Type B pancreatic cell (in vitro differentiated cells): ENCODE measurements at places on chromosomes 3 and 15. TPM values are rescaled to one million over a fixed set of nuclear protein-coding genes. Genes with fewer than 3 reads are reported as not detected.

DNA sequence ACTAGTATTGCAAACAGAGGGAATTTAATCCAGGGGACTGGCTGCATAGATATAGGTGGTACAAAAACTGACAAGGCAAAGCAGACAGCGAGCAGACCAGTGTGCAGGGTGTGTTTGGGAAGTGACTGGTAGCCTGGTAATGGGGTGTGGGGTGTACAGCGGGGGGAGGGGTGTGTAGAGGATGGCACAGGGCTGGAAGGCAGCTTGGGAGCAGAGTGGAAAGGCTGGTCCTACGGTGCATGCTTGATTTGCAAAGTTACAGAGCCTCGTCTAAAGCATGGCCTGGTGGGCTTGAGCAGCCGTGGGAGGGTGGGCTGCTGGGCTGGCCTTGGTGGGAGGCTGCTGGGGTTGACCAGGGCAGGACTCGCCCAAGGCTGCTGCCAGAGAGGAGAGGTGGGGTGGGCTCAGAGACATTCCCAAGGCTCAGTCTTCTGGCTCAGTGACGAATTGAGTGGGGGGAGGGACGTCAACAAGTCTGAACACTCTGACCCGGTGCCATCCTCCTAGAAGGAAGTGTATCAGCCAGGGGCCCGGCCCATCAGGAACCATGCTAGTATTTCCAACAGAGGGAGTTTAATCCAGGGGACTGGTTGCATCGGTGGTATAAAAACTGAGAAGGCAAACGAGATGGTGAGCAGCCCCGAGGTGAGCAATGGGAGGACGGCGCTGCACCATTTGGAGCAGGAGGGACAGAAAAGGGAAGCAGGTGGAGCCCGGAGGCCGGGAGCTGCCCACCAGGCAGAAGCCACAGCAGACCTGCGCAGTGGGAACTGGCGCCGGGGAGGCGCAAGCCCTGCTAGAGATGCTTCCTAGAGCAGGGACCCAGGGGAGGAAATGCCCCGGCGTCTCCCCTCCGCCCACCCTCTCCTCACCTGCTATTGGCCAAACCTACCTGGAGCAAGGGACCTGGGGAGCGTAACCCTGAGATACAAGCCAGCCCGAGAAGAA lies 29.2 kb downstream of the CPN2 start:
- no peak for DNase-seq
- H3K4me3 ChIP-seq, result peak overlapping the region; percentile 84
- H3K27ac ChIP-seq, result no peak overlapping the region
- peaks cover 14% of the 10 kb centered on the region for H3K36me3 ChIP-seq

- H3K27me3 ChIP-seq, result peaks cover 8% of the 10 kb centered on the region
- H3K27ac ChIP-seq, result no peak overlapping the region
- H3K36me3 ChIP-seq, result no peaks in the 10 kb centered on the region
- no peaks in the 10 kb centered on the region for H3K4me1 ChIP-seq
- no peak for DNase-seq
- H3K4me3 ChIP-seq, result no peak overlapping the region
Measured at GRCh38 chr15:73956743-73957135, 30.5 kb downstream of the LOXL1 start.

Gene PDZRN3
- total RNA-seq, result 18.1 and 58.6 TPM in 2 replicates

DNA sequence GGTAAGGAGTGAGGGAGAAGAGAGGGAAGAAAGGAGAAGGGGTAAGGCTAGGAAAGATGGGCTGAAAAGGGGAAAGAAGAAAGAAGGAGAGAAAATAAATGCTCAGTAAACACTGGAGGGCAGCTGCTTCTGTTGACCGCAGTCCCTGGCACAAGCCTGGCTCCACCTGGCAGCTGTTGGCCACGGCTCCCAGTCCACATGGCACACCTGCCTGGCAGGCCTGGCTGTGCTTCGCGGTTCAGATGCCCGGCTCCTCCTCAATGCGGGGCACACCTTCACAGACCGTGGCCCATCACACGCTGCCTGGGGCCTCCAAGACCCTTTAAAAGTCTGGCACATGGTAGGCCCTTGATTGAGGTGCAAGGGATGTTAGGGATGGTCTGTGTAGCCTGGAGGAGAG lies 516.8 kb upstream of the PROK2 start:
- no peak overlapping the region for H3K27ac ChIP-seq
- H3K27me3 ChIP-seq, result peaks cover 47% of the 10 kb centered on the region
- DNase-seq, result no peak
- no peaks in the 10 kb centered on the region for H3K36me3 ChIP-seq

DNA sequence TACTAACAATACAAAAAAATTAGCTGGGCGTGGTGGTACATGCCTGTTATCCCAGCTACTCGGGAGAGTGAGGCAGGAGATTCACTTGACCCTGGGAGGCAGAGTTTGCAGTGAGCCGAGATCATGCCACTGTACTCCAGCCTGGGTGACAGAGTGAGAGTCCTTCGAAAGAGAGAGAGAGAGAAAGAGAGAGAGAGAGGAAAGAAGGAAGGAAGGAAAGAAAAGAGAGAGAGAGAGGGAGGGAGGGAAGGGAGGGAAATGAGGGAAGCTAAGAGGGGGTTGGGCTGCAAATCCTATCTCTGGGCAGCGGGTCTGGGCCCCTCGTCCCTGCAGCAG lies 59.9 kb upstream of the TFRC start:
- H3K4me3 ChIP-seq, result peak overlapping the region; percentile 55
- no peak for DNase-seq
- no peaks in the 10 kb centered on the region for H3K27me3 ChIP-seq
- H3K27ac ChIP-seq, result peak overlapping the region; percentile 79
- H3K4me1 ChIP-seq, result peaks cover 23% of the 10 kb centered on the region

DNA sequence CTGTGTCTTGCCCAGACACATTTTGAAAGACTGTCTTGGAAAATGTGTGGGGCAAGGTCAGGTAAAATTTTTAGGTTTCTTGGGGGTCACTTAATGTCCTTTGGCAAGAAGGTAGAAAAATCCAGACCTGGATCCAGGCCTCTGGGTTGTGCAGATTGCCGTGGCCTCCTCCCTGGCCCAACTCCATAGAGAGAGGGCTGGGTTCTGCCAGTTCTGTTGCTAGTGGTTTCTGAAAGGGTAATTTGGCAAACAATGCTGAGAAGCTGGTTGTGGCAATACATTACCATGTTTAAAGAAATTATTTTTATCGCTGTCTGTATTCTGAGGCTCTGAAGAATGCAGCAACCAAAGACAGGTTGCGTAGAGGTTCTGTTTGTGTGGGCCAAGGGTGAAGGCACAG lies 20.2 kb upstream of the TMEM158 start:
- H3K4me1 ChIP-seq, result peaks cover 8% of the 10 kb centered on the region
- H3K27ac ChIP-seq, result no peak overlapping the region
- no peaks in the 10 kb centered on the region for H3K36me3 ChIP-seq
- no peak for DNase-seq

- H3K36me3 ChIP-seq, result peaks cover 11% of the 10 kb centered on the region
- H3K4me1 ChIP-seq, result peaks cover 20% of the 10 kb centered on the region
- H3K4me3 ChIP-seq, result no peak overlapping the region
Measured at GRCh38 chr3:66029443-66029842, 9.3 kb downstream of the MAGI1 start.

Gene BCL2A1
- total RNA-seq, result not detected in 2 replicates

- no peak for DNase-seq
- no peaks in the 10 kb centered on the region for H3K27me3 ChIP-seq
- H3K4me3 ChIP-seq, result no peak overlapping the region
- H3K4me1 ChIP-seq, result peaks cover 11% of the 10 kb centered on the region
Measured at GRCh38 chr3:58204720-58205119, 6.1 kb downstream of the DNASE1L3 start.

DNA sequence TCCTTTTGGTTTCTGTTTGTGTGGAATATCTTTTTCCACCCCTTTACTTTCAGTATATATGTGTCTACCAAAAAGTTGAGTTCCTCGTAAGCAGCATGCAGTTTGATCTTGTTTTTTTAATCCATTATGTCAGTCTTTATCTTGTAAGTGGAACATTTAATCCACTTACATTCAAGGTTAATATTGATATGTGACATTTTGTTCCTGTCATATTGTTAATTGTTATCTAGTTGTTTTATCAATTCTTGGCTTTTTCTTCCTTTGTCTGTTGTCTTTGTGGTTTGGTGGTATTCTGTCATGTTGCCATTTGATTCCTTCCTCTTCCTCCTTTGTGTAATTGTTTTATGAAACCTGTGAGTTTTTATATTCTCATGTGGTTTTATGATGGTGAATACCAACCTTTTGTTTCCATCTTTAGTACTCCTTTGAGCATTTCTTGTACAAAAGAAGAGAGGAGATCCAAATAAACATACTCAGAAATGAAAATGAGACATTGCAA lies 43.4 kb upstream of the XCR1 start:
- no peak overlapping the region for H3K4me3 ChIP-seq
- peaks cover 13% of the 10 kb centered on the region for H3K4me1 ChIP-seq
- H3K27ac ChIP-seq, result no peak overlapping the region
- H3K27me3 ChIP-seq, result peaks cover 3% of the 10 kb centered on the region
- H3K36me3 ChIP-seq, result peaks cover 3% of the 10 kb centered on the region
- no peak for DNase-seq

GRCh38 chr3:103134023-103134724 lies 699.4 kb downstream of the ZPLD1 start:
- no peak overlapping the region for H3K4me3 ChIP-seq
- H3K36me3 ChIP-seq, result no peaks in the 10 kb centered on the region
- H3K27ac ChIP-seq, result no peak overlapping the region
- no peak for DNase-seq
- peaks cover 7% of the 10 kb centered on the region for H3K4me1 ChIP-seq

- no peaks in the 10 kb centered on the region for H3K36me3 ChIP-seq
- peaks cover 8% of the 10 kb centered on the region for H3K27me3 ChIP-seq
- no peak overlapping the region for H3K4me3 ChIP-seq
- DNase-seq, result no peak
- no peak overlapping the region for H3K27ac ChIP-seq
Measured at GRCh38 chr3:123783811-123784210, 100.3 kb downstream of the MYLK start.

DNA sequence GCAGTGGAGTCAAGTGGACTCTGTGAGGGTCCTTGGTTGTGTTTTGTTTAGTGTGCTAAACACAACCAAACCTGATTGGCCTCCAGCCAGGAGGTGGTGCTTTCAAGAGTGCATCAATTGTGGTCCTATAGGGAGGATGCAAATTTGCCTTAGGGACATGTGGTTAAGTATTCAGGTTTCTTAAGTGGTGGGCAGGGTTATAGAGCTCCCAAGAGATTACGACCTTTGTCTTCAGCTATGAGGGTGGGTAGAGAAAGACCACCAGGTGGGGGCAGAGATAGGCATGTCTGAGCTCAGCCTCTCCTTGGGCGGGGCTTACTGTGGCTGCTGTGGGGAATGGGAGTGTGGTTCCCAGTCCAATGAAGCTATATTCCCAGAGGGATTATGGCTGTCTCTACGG lies 186.6 kb downstream of the SQOR start:
- no peaks in the 10 kb centered on the region for H3K4me1 ChIP-seq
- DNase-seq, result no peak
- no peak overlapping the region for H3K4me3 ChIP-seq
- H3K27ac ChIP-seq, result no peak overlapping the region

Gene GOLGA6L7
- not detected in 2 replicates for total RNA-seq

DNA sequence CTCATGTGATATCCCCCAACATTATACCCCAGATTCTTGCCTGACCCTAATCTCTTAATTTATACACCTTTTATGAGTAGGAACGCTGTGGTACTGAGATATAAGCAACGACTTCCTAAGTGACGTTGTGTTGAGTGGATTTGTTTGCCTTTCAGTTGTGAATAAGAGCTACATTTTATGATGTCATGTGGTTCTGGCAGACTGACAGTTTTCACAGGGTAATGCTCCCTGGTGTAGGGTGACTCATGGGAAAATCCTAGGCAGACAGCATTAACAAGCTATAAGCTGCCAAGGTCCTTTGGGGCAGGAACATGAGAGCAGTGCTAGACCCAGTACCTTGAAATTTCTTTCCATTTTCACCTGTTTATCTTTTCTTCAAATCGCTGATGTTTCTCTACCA lies 11.2 kb downstream of the C3orf52 start:
- H3K4me1 ChIP-seq, result peaks cover 18% of the 10 kb centered on the region
- no peaks in the 10 kb centered on the region for H3K27me3 ChIP-seq
- H3K36me3 ChIP-seq, result peaks cover 15% of the 10 kb centered on the region
- DNase-seq, result no peak
- no peak overlapping the region for H3K4me3 ChIP-seq

Gene ROPN1
- total RNA-seq, result not detected in 2 replicates

Gene PDCD6IP
- total RNA-seq, result 168 and 225 TPM in 2 replicates

Gene TTLL13
- 0.58 TPM in 1 of 2 replicates, not detected in the other for total RNA-seq

GRCh38 chr3:85342915-85343314 lies 384.1 kb downstream of the CADM2 start:
- H3K36me3 ChIP-seq, result no peaks in the 10 kb centered on the region
- DNase-seq, result no peak
- H3K27me3 ChIP-seq, result no peaks in the 10 kb centered on the region
- H3K4me1 ChIP-seq, result no peaks in the 10 kb centered on the region

DNA sequence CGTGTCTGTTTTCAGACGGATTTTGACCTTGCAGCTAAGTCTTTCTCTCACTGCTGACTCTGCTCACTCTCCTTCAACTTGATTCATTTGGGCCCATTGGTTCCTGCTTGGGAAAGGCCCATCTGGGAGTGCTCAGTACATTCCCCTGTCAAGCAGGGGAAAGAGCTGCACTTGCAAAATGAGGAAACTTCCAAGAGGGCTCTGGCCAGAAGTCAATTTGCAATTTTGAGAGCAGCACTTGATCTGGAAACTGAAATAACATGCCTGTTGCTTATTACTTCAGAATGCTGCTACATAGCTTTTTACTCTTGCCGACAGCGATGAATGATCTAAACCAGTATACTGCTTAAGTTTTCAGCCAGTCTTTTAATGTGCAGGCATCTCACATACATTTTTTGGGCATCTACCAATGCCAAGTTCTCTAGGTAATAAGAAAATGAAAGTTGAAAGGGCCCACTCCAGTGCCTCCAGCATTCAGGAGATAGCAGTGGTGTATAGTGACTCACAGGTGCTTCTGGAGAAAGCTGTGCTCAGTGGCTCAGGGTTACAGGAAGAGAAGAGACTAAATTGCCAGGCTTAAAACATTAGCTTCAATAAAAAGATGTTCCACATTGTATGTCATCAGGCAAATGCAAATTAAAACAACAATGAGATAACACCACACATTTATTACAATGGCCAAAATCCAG lies 70.1 kb upstream of the RORA start:
- H3K27me3 ChIP-seq, result peaks cover 3% of the 10 kb centered on the region
- DNase-seq, result no peak
- H3K27ac ChIP-seq, result no peak overlapping the region

Gene PLIN1
- total RNA-seq, result 0.55 and 0.58 TPM in 2 replicates

- H3K27ac ChIP-seq, result no peak overlapping the region
- no peaks in the 10 kb centered on the region for H3K36me3 ChIP-seq
- no peak for DNase-seq
- H3K4me3 ChIP-seq, result no peak overlapping the region
- H3K27me3 ChIP-seq, result no peaks in the 10 kb centered on the region
- H3K4me1 ChIP-seq, result peaks cover 16% of the 10 kb centered on the region
Measured at GRCh38 chr3:105362021-105362665, 4.6 kb upstream of the ALCAM start.

DNA sequence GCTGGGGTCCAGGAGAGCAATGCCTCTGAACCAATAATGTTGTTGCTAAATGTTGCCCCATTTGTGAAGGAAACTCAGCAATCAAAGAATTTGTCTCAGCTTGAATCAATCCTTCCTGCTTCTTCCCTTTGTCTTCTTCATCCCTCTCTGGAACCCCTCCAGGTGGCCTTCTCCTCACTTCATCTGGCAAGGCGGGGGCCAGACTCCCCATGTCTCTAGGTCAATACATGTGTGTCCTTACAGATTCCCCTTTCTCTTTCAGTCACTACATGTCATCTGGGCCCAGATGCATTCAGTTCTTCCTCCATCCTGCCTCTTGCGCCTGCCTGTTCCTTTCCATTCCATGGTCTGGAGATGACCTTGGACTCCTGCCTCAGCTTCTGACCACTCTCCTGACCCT lies 8.0 kb upstream of the LTF start:
- peaks cover 37% of the 10 kb centered on the region for H3K27me3 ChIP-seq
- H3K36me3 ChIP-seq, result peaks cover 5% of the 10 kb centered on the region
- H3K4me3 ChIP-seq, result no peak overlapping the region
- DNase-seq, result no peak
- no peak overlapping the region for H3K27ac ChIP-seq
